ENCODE measurements at places on chromosomes 4 and X.

DNA sequence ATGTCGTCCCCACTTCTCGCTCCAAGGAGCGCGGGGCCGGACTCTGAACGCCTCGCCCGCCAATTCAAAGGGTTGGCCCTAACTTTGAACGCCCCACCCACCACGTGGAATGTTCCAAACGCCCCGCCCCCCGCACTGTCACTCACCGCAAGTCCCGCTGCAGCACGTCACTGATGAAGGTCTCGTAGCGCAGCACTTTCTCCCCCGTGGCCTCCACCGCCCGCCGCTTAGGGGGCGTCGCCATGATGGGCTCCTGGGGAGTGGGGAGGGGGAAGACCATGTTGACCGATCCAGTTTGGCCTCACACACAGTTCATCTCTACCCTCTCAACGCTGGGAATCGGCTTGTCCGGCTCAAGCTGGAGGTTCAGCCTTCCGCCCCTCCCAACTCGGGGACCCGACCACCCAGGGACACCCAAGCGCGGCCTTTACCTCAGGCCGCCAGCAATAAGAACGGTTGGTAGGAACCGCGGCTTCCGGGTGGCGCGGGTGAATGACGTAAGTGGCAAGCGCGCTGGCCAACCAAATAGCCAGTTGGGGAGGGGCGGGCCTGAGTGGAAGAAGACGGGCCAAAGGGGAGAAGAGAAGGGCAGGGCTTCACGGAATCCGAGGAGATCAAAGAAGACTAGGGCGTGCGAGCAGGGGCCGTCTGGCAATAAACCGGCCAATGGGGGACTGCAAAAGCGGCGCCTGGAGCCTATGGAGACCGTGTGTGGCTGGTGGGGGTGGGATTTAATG lies at the start of gene UXT:
Gene UXT, minus strand, starts transcription at position 497 of the 737 bp plus-strand sequence. Its CDS starts 253 bp downstream, at position 244.
- peak; percentile 94 for DNase-seq

DNA sequence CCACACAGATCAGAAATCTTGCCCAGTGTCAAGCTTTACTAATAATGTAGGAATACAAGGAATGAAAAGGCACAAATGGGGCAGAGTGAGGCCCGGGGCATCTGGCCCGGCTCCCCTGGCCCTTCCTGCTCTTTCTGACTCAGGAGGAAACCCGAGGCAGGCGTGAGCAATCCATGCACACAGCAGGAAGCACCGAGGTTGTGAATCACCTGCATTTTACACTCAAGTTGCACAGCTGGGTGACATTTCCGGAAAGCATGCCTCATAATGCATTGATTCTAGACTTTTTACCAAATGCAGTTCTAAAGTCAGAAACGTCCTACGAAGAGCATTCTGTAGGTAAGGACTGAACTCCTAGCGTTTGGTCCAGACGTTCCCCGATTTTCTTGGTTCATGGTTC lies 38.9 kb downstream of the PRIMPOL start:
- no peak for DNase-seq

GRCh38 chr4:60913671-60914070 lies 286.5 kb upstream of the ADGRL3 start:
- DNase-seq: no peak

DNA sequence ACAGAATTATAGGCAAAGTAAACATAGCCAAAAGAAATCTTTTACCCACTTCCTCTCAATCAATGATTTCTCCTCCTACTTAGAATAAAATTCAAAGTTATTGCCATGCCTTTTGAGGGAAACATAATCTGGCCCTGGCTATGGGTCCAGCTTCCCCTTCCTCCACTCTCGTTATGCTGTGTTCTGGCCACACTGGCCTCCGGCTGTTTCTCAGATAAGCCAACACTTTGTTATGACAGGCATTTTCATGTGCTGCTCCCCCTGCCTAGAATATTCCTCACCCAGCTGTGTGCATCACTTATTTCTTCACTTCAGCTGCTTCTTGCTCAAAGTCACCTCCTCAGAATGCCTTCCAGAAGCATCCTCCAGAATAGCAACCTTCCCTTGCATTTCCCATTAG lies 386.6 kb upstream of the AADAT start:
- DNase-seq: no peak

DNA sequence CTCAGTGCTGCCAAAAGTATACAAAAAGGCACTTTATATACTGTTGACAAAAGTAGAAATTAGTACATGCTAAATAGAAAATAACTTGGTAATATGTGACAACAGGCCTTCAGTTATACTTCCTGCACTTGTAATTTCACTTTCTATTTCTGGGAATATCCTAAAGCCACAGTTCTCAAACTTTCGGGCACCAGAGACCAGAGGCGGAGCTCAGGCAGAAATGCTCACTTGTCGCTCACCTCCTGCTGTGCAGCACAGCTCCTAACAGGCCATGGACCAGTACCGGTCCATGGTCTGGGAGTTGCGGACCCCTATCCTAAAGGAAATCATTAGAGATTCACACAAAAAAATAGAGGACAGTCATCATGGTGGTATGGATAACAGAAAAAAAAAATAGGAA lies 25.7 kb downstream of the ACSL4 start:
- DNase-seq: no peak

GRCh38 chrX:31547416-31547815 lies 475.6 kb upstream of the FTHL17 start:
- no peak for DNase-seq

DNA sequence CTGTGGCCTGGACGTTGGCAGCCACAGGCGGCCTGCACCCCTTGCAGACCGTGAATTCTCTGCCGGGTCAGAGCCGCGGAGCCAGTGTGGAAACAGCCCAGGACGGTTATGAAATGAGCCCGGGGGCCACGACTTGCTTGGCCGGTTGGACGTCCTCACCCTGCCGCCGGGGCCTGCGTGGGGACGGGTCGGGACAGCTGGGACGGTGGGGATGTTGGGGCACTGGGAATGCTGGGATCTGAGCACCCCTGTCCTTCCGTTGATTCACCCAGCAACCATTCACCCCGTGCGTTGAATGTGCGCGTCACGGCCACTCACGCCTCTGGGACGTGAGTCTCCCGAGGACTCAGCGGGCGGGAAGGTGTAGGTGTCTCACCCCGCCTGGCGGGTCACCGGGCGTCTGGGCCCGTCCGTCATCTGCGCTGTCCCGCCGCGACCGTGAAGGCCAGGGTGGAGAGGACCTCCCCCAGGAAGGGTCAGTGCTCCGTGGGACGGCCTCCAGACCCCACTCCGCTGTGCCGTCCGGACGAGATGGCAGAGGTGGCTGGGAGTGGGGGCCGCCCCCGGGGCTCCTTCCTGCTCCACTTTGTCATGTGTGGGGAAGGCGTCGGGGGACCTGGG lies 4.5 kb upstream of the PLCXD1 start:
- peak; percentile 46 for DNase-seq

DNA sequence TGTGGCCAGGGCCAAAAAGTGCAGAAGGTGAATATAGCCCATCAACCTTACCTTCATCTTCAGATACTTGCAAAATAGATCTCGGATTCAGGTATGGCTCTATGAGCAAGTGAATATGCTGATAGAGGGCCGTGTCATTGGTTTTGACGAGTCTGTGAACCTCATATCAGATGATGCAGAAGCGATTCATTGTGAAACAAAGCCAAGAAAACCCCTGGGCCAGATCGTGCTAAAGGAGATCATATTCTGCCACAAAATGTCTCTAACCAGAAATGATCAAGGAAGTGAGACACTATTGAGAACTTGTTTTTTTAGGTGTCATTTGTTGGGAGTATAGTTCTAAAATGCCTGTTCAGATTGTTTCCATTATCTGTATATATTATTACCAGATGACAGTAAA lies 48.3 kb downstream of the PDK3 start:
- no peak for DNase-seq

Data from hematopoietic multipotent progenitor cell treated with erythropoietin and hydrocortisone succinate and interleukin-3 and kit ligand, for 6 days (in vitro differentiated cells).